Smooth muscle cell of bladder (primary cell): ENCODE measurements at places on chromosomes 1 and 21. TPM values are rescaled to one million over a fixed set of nuclear protein-coding genes. Genes with fewer than 3 reads are reported as not detected.

The ATP8B2 gene
- total RNA-seq = 188 and 301 TPM in 2 replicates

The C4BPA gene
- total RNA-seq = under 0.01 TPM in 1 of 2 replicates, not detected in the other

The GATAD2B gene
- total RNA-seq = 2.0 and 2.5 TPM in 2 replicates

The THEM5 gene
- not detected in 2 replicates for total RNA-seq

The PDZK1IP1 gene
- not detected in 2 replicates for total RNA-seq

The TEDDM1 gene
- total RNA-seq = not detected in 2 replicates

The LRRC3 gene
- under 0.01 and 0.14 TPM in 2 replicates for total RNA-seq

The CFHR2 gene
- total RNA-seq = not detected in 2 replicates

The CFH gene
- 233 and 238 TPM in 2 replicates for total RNA-seq

The C1orf52 gene
- 10.7 and 20.6 TPM in 2 replicates for total RNA-seq

The TEX50 gene
- total RNA-seq = not detected in 2 replicates

The VAV3 gene
- under 0.01 TPM in 1 of 2 replicates, not detected in the other for total RNA-seq

The BRINP2 gene
- 0.28 and 0.57 TPM in 2 replicates for total RNA-seq

The UBE2Q1 gene
- total RNA-seq = 21.0 and 27.9 TPM in 2 replicates

The FAM163A gene
- under 0.01 TPM in 2 replicates for total RNA-seq

The PTTG1IP gene
- 268 and 335 TPM in 2 replicates for total RNA-seq
